Stimulated activated CD4-positive, alpha-beta T cell treated with anti-CD3 and anti-CD28 coated beads, Interleukin-2, amount 100 ng/mL, for 24 hours (primary cell): ENCODE measurements at places on chromosomes 5 and 9.

DNA sequence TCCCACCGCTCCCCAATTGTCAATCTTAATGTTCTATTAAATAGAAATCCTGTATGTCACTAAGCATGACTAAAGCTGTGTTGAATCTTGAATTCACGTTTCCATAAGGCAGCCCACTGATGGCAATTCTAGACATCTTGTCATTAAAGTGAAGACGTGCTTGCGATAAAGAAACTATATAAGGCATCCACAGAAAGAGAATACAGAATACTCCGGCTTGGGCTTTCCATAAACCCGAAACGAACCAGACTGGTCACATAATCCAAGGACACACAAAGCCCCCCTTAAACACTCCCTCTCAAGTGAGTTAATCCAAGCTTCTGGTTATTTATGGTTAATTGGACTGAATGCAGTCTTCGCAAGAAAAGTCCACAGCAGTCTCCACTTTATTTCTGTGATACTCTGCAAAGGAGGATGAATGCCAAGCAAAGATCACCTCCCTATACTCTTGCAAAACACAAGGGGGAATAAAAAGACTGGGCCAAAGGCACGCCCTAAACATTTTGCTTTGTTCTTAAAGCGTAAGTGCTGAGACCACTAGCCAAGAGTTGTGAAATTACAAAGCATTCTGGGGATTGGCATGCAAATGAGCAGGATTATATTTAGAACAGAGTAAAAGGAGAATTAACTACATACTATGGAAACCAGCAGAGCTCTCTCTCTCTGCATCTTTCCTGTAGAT lies 54.7 kb downstream of the DPYSL3 start:
- no peak for DNase-seq

DNA sequence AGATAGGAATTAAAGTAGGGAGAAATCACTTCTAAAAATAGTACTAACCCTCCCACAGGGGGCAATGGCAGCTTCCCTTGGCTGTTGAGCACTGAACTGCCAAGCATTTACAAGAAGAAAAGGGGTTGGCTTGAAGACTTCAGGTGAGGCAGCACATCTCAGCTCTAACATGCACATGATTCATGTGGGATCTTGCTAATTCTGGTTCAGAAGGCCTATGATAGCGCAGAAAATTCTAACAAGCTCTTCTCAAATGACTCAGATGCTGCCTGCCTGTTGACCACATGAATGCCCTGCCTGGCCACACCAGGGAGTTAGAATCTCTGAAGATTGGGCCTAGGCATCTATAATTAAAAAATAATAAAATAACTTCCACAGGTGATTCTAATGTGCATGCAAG lies 22.6 kb downstream of the CD180 start:
- no peak for DNase-seq

DNA sequence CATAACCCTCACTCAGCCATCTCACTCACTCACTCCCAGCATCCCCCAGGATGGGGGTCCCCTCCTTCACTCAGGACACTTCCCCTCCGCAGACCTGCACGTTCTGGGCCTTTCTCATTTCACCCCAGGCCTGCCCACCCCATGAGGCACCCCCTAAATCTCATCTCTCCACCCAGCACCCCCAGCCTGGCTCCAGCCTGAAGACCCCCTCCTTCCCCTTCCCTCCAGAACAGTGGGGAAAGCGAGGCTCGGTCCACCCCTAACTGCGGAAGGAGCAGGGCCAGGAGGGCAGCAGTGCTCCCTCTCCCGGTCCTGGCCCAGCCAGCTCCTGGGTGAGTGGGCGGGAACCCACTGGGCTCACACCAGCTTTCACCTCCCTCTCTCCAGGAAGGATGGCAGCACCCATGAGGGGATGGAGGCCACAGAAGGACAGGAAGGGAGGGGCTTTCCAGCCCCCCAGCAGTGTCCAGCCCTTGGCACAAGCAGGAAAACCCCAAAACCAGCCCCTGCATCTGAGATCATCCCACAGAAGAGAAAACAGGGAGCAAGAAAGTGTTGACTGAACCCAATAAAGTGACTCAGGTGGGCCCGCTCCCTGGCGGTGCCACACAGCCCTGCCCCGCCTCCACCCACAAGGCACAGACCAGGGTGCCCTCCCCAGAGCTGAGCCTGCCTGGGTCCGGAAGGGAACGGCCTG lies 55.0 kb downstream of the LRSAM1 start:
- no peak for DNase-seq

DNA sequence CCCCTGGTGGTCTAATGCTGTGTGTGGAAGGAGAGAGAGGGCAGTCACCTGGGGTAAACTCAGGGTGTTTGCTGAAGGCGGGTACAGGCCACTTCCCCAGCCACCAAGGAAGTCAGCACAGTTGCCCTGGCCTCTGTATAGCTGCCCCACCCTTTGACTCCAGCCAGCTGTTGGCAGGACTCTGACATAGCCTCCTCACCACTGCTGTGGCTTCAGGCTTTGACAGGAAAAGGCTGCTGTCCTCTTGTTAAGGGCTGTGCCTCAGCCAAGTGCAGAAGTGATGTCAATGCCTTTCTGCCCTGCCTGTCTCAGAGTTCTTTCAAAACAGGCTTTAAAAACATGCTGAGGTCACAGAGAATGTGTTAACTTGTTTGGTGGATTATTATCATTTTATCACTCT lies 487.2 kb upstream of the KLF4 start:
- no peak for DNase-seq

DNA sequence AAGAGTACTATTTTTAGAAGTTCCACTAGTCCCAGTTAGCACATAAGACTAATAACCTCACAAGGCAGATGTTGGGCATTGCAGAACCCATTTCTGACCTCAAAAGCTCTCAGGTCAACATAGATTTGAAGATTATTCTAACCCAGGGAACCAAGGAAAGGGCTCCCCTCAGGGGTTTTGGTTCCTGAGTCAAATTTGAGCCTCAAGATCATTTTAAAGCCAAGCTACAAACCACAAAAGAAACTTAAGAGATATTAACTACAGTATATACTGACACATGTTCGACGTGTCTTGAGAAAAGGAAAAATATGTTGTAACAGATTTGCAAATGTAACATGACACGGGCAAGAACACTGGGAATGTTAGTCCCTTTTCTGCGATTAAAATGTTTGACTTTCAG lies 88.6 kb downstream of the GNAQ start:
- no peak for DNase-seq

DNA sequence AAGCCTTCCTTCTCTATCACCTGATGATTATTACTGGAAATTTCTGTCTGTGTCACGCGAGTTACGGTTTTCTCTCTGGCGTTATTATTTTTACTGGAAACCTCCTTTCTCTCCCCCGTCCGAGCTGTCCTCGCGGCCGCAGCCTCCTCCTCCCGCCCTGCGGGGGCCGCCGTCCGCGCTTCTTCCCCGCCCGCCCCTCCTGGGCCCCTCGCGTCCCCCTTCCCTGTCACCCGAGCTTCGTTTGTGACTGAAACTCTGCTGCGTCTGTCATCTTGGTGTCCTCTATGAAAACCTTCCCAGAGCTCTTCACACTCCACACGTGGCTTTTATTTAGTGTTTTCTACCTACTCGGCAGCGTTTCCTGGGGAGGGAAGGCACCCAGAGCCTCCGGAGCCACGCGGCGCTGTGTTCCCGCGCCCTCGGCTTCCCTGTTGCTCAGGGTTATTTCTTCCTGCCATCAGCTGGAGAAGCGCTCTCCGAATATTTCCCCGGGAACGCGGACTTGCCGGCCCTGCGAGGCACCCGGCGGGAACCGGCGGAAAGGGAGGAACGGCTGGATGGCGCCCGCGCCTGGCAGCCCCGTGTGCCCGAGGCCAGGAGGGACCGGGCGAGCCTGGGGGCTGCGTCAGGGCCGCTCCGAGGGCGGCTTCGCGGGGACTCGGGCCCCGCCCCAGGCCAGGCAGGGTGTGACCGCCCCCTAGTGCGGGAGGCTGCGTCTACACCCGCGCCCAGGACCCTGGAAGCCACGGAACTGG lies 33.9 kb downstream of the TRIP13 start:
- peak; percentile 46 for DNase-seq

- no peak for DNase-seq
Measured at GRCh38 chr9:136220017-136220729, 15.2 kb upstream of the LHX3 start.
